ENCODE measurements at places on chromosomes 7 and 10.
A peak's percentile ranks its signal among the peaks of the same experiment; 100 is the strongest.

- peak; percentile 52 for DNase-seq
These were observed 118.2 kb downstream of the CDK6 start for GRCh38 chr7:92717993-92718716.

DNA sequence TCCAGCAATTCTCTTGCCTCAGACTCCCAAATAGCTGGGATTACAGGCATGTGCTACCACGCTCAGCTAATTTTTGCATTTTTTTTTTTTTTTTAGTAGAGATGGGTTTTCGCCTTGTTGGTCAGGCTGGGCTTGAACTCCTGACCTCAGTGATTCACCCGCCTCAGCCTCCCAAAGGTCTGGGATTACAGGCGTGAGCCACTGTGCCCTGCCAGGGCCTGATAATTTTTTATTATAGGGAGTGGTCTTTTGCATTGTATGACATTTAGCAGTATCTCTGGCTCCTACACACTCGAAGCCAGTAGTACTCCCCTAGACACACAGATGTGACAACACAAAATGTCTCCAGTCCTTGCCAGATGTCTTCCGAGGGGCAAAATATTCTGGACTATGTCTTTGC, 124.0 kb downstream of the DKK1 start:
- DNase-seq = no peak

- no peak for DNase-seq
These were observed 37.5 kb downstream of the PLEKHA8 start for GRCh38 chr7:30065746-30066145.

- no peak for DNase-seq
These were observed 155.8 kb downstream of the BMPER start for GRCh38 chr7:34061149-34061548.

DNA sequence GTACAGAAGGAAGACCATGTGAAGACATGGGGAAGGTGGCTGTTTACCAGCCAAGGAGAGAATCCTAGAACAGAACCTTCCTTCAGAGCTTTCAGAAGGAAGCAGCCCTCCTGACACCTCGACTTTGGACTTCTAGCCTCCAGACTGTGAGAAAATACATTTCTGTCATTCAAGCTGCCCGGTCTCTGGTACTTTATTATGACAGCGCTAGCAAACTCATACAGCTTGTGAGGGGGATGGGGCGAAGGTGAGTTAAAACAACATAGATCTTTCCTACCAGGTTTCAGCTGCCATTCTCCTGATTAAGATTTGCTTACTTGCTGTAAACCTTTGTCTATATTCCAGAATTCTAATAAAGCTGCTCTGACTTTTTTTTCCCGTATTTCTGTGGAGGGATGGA, 14.9 kb upstream of the ZNF248 start:
- DNase-seq = no peak
